Activated CD4-positive, CD25-positive, alpha-beta regulatory T cell treated with anti-CD3 and anti-CD28 coated beads, Interleukin-2, amount 50 U/mL, for 24 hours (primary cell): ENCODE measurements at places on chromosomes 3 and 15.

GRCh38 chr3:173138026-173138425 lies 3.0 kb downstream of the SPATA16 start:
- no peak for ATAC-seq

DNA sequence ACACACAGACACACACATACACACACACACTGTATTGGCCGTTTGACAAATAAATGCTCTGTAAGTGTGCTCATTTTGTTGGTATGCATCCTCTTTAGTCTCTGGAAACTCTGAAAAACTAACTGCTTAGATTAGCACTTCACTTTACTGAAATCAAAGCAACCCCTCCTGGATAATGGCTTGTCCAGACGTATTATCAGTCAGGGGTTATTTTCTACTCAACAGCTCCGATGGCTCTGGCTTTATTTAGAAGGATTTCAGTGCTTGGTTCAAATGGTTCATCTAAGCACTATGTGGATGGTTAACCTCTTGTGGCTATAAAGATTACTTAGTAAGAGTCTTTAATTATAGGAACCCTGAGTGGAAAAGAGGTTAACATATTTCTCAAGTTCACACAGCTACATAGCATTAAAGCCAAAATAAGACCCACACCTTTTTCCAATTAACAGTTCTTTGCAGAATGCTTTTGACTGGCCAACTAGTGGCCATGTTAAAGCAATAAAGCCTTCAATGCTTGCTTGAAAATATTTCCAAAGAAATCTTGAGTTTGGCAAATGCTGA lies 516.1 kb upstream of the NAALADL2 start:
- ATAC-seq = no peak

DNA sequence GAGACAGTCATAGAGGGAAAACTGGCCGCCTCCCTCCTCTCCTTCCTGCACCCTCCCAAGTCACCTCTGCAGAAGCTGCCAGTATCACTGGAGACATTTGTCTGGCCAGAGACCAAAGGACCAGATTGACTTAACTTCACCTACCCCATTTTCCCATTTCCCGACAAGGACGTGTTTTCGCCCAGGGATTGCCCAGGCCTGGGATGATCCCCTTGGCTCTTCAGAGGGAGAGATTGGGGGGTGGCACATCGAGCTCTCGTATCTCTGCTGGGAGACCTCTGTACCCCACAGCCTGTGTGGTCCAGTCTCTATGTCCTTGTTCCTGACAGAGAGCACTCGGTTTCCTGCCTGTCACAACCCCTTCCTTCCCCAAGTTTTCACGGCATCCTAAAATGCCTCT lies 31.4 kb downstream of the RGMA start:
- ATAC-seq = no peak

DNA sequence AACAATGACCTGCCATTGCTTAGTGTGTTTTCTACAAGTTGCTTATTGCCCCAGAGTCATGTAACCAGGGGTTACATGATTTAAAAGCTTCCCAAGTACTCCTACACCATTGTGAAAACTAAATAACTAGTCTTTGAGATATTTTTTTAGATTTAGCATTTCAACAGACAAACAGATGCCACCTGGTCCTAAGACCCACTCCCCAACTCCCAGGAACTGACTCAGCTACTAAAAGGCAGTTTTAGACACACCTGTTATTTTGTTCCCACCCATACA lies 28.1 kb upstream of the KBTBD12 start:
- no peak for ATAC-seq

DNA sequence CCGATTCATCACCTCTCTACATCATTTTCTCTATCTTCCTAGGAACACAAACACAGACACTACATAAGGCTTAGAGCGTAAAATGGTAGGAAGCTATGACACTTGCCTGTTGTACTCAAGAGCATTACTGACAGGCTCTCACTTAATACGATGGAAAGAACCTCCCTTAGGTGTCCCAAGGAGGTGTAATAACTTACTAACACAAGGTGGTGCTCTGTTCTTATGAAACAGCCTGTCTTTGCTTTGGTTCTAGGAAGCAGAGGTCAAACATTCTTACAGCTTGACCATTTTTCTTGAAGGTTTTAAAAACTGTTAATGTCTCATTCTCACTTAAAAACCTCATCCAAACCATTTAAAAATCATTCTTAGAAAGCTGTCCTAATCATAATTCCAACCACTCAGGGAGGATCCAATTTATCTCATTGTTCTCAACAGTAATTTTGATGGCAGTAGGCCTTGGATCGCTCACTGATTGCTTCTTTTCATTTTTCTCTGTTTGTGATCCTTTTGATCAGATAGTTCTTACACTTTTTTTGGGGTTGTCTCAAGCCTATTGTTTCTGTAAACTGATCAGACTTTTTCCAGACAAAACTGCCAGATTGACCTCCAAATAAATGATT lies 317.8 kb upstream of the AGTR1 start:
- ATAC-seq = no peak

GRCh38 chr3:50192124-50192523 lies 714 bp downstream of the GNAT1 start:
- ATAC-seq = no peak

DNA sequence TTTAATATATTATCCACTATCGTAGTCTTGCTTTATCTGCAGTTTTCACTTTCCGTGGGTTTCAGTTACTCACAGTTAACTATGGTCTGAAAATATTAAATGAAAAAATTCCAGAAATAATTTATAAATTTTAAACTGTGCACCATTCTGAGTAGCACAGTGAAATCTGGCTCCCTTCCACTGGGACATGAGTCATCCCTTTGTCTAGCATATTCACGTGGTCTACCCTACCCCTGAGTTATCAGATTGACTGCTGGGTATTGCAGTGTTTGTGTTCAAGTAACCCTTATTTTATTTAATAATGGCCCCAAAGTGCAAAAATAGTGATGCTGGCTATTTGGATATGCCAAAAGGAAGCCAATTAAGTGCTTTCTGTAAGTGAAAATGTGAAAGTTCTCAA lies 539.5 kb upstream of the AGTR1 start:
- ATAC-seq = no peak

GRCh38 chr3:123152687-123153086 lies 49.1 kb upstream of the SEC22A start:
- ATAC-seq = no peak

- no peak for ATAC-seq
Measured at GRCh38 chr3:16343101-16343500, 78.1 kb downstream of the OXNAD1 start.

- no peak for ATAC-seq
Measured at GRCh38 chr3:95148107-95148506, 1085.2 kb downstream of the NSUN3 start.

DNA sequence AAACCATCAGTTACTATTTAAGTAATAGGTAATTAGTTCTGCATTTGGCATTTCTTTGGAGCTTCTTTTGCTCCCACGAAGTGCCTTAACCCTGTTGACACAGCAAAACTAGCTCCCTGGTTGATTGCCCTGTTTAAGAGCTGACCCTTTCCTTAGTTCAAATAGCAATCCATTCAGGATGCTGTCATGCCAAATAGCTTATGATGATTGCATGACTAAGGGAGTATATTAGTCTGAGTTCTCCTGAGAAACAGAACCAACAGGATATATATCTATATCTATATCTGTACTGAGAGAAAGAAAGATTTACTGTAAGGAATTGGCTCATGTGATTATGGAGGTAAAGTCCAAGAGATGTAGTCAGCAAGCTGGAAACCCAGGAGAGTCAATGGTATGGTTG lies 50.3 kb upstream of the SPRED1 start:
- no peak for ATAC-seq

- ATAC-seq = no peak
Measured at GRCh38 chr3:40550167-40550566, 25.4 kb downstream of the ZNF621 start.

GRCh38 chr3:16203031-16203430 lies 28.6 kb downstream of the GALNT15 start:
- peak; percentile 37 for ATAC-seq

DNA sequence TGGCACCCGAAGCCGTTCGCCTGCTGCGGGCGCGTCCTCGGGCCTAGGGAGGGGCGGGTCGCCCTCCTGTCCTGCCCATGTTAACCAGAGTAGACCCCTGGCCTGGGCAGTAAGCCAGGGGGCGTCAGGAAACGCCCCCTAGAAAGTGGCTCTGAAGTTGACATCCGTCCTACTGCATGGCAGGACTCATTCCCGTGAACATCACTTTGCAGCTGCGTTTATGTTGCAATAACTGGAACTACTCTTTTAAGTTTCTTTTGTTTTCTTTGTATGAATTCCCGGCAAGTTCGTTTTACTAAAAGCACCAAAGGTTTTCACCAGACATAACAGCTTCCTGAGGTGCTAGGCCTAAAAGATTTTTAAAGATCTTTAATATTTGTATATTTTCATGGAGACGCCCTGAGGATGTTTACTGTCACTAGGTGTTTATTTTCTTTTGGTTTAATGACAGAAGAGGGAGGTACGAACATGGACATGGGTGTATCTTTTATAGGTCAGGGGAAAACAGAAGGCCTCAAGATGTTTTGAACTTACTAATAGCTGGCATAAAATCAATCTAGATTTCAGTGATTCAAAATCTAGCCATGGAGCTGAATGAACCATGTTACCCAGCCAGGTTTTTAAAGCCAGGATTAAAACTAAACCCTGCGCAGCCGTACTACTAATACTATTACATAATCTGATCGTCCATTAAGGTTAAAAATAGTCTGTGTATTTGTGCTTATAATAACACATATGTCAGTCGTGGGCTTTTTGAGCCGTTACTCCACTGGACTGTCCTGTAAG lies 1.0 kb downstream of the C15orf61 start:
- ATAC-seq = no peak

DNA sequence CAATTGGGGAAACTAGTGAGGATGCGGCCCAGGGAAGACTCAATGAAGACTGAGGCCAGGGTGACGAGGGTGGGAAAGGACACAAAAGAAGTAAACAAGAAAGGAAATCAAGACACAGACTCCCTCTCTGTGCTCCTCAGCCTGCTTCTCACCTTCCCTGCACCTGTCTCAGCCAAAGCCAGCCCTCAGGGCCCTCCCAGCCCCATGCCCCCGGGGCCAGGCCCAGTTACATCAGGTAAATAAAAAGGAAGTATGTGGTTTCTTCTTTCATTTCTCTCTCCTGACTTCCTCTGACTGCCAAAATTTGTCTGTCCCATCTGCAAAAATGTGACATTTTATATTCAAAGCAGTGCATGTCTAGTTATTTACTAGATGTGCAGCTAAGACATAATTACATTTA lies 328.0 kb downstream of the UACA start:
- ATAC-seq = peak; percentile 19

DNA sequence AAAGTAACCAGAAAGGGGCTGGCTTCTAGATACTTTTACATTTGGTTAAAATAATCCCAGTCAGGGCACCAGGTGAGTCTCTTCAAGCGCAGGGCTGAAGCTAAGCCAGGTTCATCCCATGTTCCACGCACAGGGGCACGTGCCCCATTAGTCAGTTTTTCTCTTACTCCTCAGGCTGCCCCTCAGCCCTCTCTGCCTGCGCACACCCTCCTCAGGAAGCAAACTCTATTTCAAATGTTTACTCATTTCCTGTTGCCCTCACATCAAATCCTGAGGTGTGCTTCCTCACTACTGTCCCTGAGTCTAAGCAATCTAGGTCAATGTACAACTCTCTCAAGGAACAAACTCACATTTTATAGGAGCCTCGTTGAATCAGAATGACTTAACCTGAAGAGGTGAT lies 48.5 kb downstream of the THBS1 start:
- peak; percentile 67 for ATAC-seq

DNA sequence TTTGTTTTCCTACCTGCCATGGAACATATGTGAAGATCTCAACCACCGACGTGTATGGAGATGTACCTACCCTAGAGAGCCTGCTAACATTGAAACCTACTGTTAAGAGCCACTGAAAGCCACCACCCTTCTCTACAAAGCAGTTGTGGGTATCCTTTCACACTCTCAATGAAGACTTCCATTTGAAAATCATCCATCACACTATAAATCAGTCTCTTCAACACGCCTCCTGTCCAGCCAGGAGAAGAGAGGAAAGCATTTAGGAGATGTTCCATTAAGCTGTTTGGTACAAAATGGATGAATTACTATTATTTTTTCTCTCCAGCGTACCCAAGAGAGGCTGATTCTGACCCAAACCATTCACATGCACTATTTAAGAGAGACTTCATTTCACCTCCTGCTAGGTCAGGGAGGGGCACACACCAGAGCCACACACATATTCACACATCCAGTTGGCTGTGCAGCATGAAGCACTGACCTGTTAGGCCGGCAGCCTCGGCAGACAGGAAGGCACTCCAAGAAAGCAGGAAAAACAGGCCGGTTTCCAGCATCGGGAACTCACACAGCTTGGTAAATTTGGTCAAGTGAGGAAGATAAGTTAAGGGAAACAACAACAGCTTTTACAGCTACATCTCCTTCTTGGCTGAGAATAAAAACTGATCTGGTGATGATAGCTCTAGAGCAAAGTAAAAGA lies 274.5 kb downstream of the SLC9A9 start:
- ATAC-seq = no peak

DNA sequence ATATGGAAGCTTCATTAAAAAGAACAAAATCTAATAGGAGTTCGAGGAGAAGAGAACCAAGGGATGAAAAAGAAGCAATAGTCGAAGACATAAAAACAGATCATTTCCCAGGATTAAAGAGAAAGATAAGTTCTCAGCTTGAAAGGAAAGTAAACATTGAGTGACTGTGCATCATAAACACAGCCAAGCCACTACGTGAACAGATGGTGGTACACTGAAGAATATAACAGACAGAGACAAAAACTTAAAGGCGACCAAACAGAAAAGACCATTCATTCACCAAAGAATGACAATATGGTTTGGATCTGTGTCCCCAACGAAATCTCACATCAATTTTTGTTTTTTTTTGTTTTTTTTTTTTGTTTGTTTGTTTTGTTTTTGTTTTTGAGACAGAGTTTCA lies 210.8 kb upstream of the LINGO1 start:
- ATAC-seq = no peak

DNA sequence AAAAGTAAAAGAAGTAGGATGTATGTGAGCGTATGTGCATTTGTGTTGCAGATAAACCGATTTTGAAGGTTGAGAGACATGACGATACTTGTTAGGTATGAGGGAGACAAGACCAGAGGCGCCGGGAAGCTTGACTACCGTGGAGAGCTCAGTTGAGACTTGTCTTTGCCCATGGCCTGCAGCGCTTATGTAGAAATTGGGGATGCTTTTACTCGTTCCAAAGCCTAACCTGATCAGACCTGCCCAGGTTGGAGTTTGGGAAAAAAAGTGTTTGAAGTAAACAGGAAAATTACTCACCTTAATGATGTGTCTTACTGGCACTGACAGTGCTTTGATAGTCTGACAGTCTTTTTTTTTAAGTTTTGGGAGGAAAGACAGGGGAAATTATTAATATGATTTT lies 202.8 kb downstream of the TP63 start:
- ATAC-seq = no peak

GRCh38 chr3:182414586-182414985 lies 378.7 kb upstream of the ATP11B start:
- ATAC-seq = no peak

DNA sequence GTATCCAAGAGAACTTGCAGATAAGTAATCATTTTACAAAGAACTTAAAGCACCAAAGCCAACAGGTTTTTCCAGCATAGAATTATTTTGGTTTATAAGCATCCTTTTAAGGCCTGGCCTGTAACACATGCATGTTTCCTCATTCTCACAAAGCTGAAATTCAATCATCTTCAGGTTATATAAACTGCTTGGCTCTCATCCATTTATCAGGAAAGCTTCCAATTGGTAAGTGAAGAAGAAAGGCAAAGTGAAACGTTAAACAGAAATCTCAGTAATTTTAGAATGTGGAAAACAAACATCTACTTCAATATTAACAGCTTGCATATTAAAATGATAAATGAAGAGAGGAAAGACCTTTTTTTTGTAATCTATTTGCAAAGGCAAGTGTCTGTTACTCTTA lies 1.6 kb downstream of the SERP1 start:
- no peak for ATAC-seq
